CD4-positive, alpha-beta T cell treated with Interleukin-6 for 4 hours (primary cell): ENCODE measurements at places on chromosomes 2 and 18.

GRCh38 chr18:73986711-73987110 is 160.9 kb downstream of the FBXO15 start:
- DNase-seq: no peak

- peak; percentile 53 for DNase-seq
Observed at GRCh38 chr2:26068602-26069298, 34.9 kb downstream of the RAB10 start.

GRCh38 chr18:12659904-12660605 is 2.1 kb upstream of the SPIRE1 start:
- DNase-seq: peak; percentile 39

DNA sequence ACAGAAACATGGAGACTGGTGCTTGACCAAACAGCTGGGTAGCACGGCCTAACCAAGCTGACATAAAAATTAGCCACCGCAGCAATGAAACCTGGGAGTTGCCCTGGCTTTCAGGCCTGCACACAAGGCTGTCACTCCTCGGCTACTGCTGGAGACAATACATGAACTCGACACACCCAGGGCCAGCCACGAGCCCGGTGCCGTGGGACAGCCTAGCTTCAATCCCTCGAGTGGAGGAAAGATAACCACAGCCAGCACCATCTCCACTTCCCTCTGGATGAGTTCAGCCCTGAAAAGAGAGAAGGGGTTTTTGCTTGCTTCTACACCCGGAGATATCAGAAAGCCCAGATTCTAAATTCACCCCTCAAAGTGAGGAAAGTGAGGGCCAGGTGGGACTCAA is 78.0 kb downstream of the BCL2L11 start:
- DNase-seq: no peak

DNA sequence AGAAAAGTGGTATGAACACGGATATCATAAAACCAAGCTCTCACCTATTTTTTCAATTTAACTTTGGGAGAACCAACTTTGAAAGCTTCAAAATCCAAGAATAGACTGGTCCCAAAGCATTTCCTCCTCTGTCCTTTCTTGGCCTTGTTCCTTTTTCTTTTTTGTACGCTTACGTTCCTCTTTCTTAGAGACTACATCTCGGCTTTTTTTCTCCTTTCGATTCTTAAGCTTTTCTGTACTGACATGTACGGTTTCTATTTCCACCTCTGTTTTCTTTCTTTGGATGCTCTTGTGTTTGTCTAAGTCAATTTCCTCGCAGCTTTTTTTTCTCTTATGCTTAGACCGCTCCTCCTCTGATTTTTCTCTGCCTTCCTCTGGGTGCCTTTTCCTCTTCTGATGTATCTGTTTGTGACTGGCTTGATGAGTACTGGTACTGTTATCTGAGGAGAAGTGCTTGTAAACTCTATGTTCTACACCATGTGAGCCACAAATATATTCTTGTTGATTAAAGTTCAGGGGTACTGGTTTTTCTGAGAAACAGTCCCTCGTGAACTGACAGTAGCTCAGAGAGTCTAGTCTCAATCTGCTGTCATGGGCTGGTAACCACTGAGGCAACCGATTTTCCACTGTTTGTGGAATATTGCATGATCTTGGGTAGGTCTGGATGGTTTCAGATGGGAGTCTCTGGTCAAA is 11.5 kb upstream of the RNU2-63P start:
- DNase-seq: no peak

- DNase-seq: no peak
Observed at GRCh38 chr2:224162122-224162521, 123.0 kb upstream of the SERPINE2 start.

- DNase-seq: peak; percentile 48
Observed at GRCh38 chr2:118221536-118222272, 133.4 kb downstream of the INSIG2 start.

DNA sequence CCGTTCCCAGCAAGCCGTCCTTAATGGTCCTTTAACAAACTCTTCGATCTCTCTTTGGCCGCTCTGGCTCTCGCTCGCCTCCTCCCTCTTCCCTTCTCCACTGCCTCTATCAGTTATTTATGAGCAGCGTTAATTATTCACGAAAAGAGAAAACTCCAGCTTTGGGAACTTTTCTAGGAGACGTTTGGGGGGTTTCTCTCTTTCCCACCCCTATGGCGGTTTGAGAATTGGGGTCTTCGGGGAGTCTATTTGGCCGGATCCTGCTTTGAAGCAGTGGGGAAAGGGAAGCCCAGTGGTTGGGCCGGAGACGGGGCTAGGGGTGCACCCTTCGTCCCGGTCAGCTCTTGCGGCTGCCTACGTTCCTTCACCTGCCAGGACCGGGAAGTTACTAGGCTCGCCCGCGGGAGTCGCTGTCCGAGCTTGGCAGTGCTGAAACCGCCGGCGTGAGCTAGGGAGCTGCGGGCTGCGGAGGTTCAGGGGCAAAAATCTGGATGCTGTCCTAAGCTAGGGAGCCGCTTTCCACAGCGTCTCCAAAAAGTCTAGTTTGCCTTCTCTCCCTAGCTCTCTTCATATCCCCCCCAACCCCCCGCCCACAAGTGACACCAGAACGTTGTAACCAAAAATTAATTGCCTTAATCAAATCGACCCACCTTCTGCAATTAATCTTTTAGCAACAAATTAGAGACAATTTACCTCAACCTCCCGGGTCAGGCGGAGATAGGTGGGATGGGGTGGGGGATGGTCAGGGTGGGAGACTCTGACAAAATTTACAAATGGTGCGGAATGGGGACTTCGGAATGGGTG is 8.9 kb upstream of the SKOR2 start:
- DNase-seq: no peak

DNA sequence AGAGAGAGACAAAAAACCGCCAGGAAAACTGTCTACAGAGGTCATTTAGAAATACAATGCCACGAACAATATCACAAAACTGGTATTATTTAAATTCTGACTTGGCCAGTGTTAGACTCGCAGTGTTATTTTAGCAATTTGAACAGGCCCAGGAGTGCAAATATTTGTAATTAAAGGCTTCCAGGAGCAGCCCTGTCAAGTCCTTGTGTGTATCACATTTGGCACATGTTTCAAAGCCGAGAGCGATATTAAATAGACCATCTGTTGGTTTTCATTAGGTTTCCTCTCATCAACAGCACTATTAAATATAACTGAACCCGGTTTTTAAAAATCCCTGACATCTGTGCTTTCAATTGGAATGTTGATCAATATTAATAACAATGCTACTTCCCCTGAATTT is 656.9 kb downstream of the TSN start:
- no peak for DNase-seq

GRCh38 chr2:72012886-72013574 is 134.6 kb downstream of the CYP26B1 start:
- DNase-seq: no peak

GRCh38 chr2:196783431-196784094 is 15.9 kb downstream of the GTF3C3 start:
- no peak for DNase-seq

DNA sequence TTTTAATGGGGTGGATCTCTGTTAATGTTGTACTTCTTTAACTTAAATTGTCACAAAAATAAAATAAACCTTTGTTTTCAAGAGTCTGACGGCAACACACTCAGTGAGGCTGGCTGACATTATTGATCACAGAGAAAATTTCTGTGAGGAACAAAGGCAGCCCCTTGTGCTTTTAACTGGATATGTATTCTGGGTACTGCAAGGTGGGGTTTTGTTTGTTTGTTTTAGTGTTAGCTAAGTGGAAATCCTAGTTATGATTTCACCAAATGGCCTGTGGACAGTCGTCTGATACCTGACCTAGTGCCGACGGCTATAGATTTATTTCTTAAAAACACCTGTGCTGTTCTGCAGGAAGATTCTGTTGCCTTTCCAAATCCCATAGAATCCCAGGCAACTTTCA is 1329.5 kb upstream of the ZEB2 start:
- no peak for DNase-seq

GRCh38 chr2:203763241-203763937 is 57.0 kb downstream of the CD28 start:
- no peak for DNase-seq

GRCh38 chr2:88181511-88181910 is 11.4 kb downstream of the THNSL2 start:
- DNase-seq: no peak

- no peak for DNase-seq
Observed at GRCh38 chr2:19882286-19882685, 19.5 kb downstream of the TTC32 start.

- no peak for DNase-seq
Observed at GRCh38 chr2:145290986-145291385, 771.1 kb upstream of the ZEB2 start.

GRCh38 chr18:57242285-57242684 is 95.4 kb downstream of the BOD1L2 start:
- no peak for DNase-seq

- DNase-seq: no peak
Observed at GRCh38 chr2:47811668-47812067, 28.7 kb downstream of the MSH6 start.

DNA sequence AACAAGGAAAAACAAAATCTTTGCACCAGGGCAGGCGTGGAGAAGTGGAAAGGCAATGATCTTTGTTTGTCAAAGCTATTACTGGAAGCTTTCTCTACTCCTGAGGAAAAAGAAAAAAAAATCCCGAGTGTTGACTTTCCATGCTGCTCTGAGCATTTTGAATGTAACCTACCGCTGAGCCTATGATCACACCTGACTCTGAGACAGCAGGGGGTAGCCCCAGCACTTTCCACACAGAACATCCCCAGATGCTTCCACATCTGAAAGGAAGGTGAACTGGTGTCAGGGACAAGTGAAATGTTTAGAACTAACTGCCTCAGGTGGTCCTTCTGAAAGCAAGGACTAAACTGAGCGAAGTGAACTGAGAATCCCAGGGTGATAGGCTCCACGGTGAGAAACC is 1315.1 kb upstream of the DDX18 start:
- DNase-seq: no peak

- peak; percentile 5 for DNase-seq
Observed at GRCh38 chr2:58762176-58762781, 521.2 kb upstream of the FANCL start.

DNA sequence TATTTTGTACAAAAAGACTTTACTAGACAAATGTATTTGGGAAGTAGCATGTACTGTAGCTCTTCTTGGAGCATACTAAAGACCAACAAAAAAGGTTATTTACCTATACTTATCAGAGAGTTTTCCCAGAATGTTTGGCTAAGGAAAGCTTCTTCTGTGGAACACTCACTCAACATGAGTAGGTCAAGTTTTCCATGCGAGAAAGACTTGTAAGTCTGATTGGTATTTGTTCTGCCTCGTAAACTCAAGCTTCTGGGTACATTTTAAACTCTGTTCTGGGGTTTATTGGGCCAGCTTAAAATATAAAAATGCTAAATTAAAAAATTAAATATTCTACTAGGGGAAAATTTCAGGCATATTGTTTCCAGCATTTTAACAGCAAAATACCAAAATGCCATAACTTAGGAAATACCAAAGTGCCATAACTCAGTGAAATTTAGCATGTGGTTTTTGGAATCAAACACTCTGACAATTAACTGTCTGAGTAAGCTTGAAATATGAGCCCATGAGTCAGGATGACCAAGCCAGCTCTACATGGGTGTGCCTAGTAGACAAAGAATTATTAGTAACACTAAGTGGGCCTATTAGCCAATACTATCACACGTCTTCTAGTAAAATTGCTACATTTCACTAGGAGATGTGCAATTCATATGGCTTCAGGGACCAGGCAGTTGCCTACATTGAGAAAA is 47.3 kb upstream of the SERPINE2 start:
- DNase-seq: no peak

GRCh38 chr2:207284556-207285472 is 119.1 kb upstream of the KLF7 start:
- DNase-seq: no peak

DNA sequence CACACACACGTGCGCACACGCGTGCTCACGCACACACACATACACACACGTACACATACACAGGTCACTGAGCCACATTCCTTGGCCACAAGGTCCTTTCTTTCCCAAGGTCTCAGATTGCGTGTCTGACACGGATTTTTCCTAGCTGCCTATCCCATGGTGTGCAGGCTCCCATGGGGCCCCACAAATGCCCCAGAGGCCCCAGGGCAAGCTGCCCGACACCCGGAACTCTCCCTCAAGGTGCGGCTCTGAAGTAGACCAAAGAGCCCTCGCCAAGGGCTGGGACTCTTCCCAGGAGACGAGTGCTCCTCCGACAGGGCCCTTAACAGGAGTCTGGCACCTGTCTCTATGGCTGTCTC is 46.7 kb downstream of the SDC1 start:
- DNase-seq: no peak

GRCh38 chr2:70123051-70123828 is 36.0 kb downstream of the PCBP1 start:
- peak; percentile 13 for DNase-seq

GRCh38 chr2:31328026-31328425 is 86.5 kb downstream of the XDH start:
- DNase-seq: no peak

DNA sequence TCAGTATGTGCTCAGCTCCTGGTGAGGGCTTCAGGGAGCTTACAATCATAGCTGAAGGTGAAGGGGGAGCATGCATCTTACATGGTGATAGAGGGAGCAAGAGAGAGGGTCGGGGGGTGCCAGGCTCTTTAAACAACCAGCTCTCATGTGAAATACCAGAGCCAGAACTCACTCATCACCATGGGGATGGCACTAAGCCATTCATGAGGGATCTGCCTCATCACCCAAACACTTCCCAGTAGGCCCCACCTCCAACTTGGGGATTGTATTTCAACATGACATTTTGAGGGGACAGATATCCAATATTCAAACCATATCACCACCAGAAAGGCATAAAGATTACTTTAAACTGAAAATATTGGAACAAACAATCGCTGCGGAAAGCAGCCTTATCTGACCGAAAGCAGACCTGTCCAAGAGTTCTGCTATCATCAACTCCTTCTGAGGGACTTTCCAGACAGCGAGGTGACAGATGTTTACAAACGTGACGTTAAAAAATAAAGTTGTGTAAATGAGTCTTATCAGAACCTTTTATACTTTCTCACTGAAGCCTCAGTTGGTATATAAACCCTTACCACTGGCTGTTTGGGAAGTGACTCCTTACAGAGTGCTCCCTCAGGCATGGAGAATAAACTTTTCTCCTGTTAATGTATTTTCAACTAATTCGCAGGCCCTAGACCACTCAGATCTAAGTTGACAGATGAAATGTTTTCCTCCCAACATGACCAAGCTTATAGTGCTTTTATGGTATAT is 35.5 kb upstream of the PTH2R start:
- no peak for DNase-seq

DNA sequence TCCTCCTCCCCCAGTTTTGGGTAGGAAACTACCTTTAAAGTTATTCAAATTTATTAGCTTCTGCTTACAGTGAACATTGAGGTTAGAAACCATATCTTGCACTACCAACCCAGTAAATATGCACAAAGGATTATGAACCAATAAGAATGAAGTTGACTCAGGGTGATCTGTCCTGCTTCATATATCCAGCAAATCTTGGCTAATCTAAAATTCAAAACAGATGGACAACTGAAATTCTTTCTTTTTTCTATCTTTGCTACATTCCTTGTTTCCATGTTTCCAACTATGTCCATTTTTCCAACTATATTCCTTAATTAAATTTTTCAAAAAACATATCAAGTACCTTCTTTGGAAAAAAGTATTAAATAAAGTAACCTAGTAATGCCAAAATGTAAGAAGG is 149.3 kb downstream of the FAM124B start:
- DNase-seq: no peak
